ENCODE measurements at places on chromosomes 5 and 9. TPM values are rescaled to one million over a fixed set of nuclear protein-coding genes. Genes with fewer than 3 reads are reported as not detected.

- H3K27ac ChIP-seq, result no peak overlapping the region
- no peaks in the 10 kb centered on the region for H3K27me3 ChIP-seq
- DNase-seq, result no peak
- no peaks in the 10 kb centered on the region for H3K4me1 ChIP-seq
Measured at GRCh38 chr9:128523199-128523925, 18.8 kb downstream of the GLE1 start.

DNA sequence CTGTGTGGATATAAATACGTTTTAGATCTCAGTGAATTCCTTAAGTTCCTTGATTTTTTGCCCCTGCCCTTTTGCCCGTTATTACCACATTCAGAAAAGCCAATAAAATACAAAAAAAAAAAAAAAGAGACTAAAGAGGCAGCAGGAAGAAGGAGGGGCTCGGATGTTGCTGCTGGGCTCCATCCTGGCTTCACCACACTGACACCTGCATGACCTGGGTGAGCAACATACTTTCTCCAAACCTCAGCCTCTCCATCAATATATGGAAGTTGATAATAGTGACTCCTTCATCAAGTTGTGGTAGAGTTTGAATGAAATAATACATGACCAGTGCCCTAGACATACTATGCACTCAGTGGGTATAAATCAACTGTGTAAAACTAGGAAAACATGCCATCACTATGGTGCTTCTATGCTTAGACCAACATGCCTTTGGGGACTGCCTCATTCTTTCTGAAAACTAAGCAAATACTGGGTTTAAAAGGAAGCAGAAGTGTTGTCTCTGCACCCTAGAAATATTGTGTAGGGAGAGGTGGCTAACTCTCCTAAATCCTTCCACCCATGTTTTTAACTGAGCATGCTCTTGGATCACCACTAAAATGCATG, 243.0 kb downstream of the PIK3R1 start:
- no peak for DNase-seq
- no peak overlapping the region for H3K27ac ChIP-seq
- H3K36me3 ChIP-seq, result no peaks in the 10 kb centered on the region
- no peaks in the 10 kb centered on the region for H3K27me3 ChIP-seq
- no peaks in the 10 kb centered on the region for H3K4me1 ChIP-seq

STC2 gene
- not detected for total RNA-seq

GRCh38 chr9:73168298-73168934, 16.8 kb downstream of the ANXA1 start:
- no peaks in the 10 kb centered on the region for H3K36me3 ChIP-seq
- H3K4me3 ChIP-seq, result no peak overlapping the region
- H3K27me3 ChIP-seq, result no peaks in the 10 kb centered on the region
- no peak for DNase-seq

DNA sequence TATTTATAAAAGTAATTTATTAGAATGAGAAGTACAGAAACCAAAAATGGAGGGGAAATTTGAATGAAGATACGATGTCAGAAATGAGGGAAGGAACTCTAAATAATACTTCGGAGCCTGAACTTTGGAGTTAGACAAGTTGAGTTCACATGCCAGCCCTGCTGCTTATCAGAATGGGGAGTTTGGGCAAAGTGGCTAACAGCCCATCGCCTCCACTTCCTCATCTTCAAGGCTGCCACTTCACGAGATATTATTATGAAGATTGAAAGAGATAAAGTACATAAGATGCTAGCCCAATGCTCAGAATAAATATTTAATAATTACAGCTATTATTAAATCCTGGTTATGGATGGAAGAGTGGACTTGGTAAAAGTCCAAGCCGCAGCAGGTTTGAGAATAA, 56.2 kb upstream of the ABCA1 start:
- no peak overlapping the region for H3K27ac ChIP-seq
- no peaks in the 10 kb centered on the region for H3K27me3 ChIP-seq
- no peak overlapping the region for H3K4me3 ChIP-seq

DNA sequence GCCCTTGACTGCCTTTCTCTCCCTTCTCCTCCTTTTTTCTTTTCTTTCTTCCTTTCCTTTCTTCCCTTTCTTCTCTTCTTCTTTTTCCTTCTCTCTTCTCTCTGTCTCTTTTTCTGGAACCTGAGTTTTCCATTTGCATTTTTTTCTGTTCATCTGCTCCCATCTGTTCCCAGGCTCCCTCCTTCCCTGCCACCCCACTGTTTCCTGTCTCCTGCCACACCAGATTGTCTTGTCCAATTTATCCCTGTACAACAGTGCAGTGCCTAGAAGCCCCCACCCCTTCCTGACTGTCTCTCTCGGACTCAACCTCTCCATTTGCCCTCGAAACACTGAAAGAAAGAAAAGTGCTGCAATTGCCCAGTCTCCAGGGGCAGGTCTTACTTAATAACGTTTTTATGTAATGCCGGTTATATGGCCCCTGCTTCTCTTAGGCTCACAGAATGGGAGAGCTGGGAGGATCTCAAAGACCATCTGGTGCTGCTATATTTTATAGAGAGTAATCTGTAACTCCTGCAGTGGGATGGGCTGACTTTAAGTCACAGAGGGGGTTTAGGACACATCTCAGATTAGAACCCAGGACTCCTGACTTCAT, 101.4 kb downstream of the RALGPS1 start:
- H3K4me3 ChIP-seq, result no peak overlapping the region
- no peaks in the 10 kb centered on the region for H3K36me3 ChIP-seq
- no peaks in the 10 kb centered on the region for H3K4me1 ChIP-seq
- no peaks in the 10 kb centered on the region for H3K27me3 ChIP-seq

DNA sequence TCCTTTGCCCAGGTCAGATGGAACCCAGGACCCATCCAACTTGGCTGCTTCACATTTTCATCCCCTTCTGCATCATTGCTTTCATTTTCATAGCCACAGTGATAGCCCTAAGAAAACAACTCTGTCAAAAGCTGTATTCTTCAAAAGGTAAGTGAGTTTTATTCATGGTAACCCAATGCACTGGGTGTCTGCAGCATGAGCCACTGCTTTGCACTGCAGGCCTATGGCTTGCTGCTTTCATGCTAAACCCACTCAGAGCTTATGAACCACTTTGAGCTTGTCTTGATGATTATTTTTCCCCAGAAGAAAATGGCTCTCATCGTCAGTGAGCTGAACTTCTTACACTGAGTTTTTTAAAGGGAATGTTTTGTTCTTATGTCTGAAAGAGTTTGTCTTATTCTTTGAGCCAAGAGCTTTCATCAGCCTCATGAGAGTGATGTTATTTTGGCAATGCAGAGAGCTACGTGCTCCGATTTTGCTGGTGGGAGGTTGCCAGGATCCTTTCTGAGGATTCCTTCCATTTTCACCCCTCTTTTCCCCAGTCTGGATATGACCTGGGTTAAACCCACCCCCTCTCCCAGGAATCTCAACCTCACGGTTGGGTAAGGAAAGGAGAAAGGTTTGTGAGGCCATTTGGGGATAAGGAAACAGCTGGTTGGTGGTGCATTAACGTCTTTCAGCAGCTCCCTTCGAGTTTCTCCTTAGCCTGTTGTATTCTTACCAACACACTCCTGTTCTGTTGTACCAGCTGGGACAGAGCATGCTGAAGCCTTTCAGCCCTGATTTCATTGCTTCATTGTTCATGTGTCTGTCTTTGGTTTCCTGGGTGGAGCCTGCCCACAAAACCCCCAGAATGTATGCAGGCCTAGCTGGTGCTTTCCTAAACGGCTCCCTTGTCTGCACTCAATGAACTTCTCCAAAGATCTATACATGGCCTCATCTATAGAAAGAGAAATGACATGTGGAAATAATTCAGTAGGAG, 47.6 kb downstream of the PDCD1LG2 start:
- no peak overlapping the region for H3K4me3 ChIP-seq
- no peak overlapping the region for H3K27ac ChIP-seq
- no peak for DNase-seq
- no peaks in the 10 kb centered on the region for H3K36me3 ChIP-seq
- H3K4me1 ChIP-seq, result no peaks in the 10 kb centered on the region

DNA sequence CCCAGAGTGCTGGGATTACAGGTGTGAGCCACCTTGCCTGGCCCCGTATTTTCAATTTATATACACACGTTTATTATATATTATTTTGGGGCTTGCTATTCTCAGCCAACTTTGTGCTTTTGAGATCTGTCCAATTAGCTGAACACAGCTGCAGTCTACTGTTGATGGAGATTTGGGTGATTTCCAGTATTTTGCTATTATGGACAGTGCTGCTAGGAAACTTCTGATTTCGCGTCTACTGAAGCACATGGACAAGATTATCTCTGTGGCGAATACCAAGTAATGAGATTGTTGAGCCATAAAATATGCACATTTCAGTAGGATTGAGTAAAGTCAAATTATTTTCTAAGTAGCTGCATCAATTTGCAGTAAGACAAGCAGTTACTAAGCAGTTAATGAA, 1731.2 kb upstream of the CDH6 start:
- no peak for DNase-seq
- H3K36me3 ChIP-seq, result no peaks in the 10 kb centered on the region
- no peaks in the 10 kb centered on the region for H3K4me1 ChIP-seq
- no peak overlapping the region for H3K4me3 ChIP-seq

GRCh38 chr5:128083811-128084227, 253 bp downstream of the SLC12A2 start:
- H3K27ac ChIP-seq, result peak overlapping the region; percentile 70
- H3K27me3 ChIP-seq, result no peaks in the 10 kb centered on the region
- no peak for DNase-seq
- peak overlapping the region; percentile 76 for H3K4me3 ChIP-seq
- H3K4me1 ChIP-seq, result peaks cover 53% of the 10 kb centered on the region
- H3K36me3 ChIP-seq, result peaks cover 42% of the 10 kb centered on the region

DNA sequence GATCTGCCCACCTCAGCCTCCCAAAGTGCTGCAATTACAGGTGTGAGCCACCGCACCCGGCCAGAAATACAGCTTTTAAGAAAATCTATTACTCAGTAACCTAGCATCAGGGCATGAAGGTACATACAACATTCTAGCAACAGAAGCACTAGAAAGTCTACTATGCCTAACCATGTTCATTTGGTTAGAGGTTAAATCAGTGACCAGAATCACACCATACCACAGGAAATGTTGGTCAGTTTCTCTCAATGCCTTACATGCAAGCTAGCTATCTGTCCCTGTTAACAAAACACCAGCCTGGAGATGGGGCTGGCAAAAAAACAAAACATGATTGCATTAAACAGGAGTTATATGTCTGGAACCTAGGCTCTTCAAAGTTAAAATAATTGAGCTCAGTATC, 104.1 kb downstream of the STRBP start:
- no peak for DNase-seq
- peaks cover 8% of the 10 kb centered on the region for H3K36me3 ChIP-seq
- H3K4me1 ChIP-seq, result peaks cover 71% of the 10 kb centered on the region
- H3K27ac ChIP-seq, result peak overlapping the region; percentile 61
- H3K27me3 ChIP-seq, result no peaks in the 10 kb centered on the region

DOCK2 gene
- total RNA-seq, result 255 TPM

MELK gene
- total RNA-seq, result 16.0 TPM

GRCh38 chr9:31140316-31140715, 1244.1 kb upstream of the ACO1 start:
- no peak overlapping the region for H3K27ac ChIP-seq
- H3K4me1 ChIP-seq, result no peaks in the 10 kb centered on the region
- H3K4me3 ChIP-seq, result no peak overlapping the region
- no peaks in the 10 kb centered on the region for H3K27me3 ChIP-seq

DNA sequence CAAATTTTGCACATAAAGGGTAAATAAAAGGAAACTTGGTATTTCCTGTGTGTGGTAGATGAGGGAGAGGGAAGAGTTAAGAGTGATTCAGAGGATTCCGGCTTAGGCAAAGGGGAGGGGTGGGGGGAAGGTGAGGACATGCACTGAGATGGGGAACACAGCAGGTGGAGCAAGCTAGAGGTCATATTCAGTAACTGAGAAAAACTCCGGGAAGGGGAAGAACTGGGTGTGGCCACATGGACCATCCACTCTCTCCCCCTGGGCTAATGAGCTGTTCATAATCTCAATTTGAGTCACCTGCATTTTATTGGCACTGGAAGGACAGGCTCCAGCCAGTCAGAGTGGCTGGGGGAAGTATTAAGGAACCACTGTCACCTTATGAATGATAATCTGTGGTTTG, 45.1 kb upstream of the UGCG start:
- no peak overlapping the region for H3K4me3 ChIP-seq
- H3K27me3 ChIP-seq, result no peaks in the 10 kb centered on the region
- no peaks in the 10 kb centered on the region for H3K36me3 ChIP-seq
- no peak overlapping the region for H3K27ac ChIP-seq
- H3K4me1 ChIP-seq, result 0 out of 2 replicates have a peak, but pooled peaks cover 5% of the 10 kb centered on the region
- no peak for DNase-seq
